ENCODE measurements at places on chromosomes 7 and 10.

DNA sequence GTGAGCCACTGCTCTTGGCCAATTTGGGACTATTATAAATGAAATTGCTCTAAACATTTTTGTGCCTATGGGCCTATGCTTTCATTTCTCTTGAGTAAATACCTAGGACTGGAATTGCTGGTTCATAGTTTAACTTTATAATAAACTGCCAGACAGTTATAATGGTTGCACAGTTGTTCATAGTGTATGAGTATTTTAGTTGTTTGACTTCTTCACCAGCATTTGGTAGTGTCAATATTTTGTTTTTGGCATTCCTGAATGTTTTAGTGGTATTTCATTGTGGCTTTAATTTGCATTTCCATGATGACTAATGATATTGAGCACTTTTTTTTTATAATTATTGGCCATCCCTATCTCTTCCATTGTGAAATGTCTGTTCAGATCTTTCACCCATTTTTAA is 29.5 kb downstream of the PLEKHA8 start:
- no peak for DNase-seq

DNA sequence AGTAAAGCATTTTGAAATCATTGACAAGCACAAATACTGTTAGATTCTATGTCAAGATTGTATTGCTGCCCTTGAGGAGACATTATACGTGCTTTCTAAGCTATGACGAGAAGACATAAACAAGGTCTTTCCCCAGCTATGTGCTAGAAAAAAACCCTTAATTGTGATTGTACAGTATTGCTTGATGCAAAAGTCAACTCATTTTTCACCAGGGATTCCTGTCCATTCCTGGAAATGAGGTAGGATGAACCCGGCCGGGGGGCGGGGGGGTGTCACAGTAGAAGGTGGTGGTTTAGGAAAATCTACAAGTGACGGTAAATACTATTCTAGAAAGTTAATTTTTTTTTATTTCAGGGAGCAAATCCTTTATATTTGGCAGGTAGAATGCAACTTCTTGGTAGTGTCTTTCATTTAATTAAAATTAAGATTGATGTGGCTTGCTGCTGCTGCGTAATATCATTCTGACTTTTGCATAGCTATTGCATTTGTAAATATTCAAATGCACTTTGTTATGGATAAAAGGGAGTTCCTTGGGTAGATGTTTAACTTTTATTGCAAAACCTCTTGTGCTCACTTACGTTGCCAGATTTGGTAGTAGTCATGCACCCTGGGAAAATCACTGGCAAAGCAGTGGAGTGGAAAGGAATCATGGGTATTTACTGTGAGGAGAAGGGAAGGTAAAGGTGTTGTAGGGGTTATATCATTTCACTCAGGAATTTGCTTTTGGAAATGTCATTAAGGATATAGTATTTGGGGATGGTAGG is 164.4 kb upstream of the PRPS1L1 start:
- DNase-seq: no peak

DNA sequence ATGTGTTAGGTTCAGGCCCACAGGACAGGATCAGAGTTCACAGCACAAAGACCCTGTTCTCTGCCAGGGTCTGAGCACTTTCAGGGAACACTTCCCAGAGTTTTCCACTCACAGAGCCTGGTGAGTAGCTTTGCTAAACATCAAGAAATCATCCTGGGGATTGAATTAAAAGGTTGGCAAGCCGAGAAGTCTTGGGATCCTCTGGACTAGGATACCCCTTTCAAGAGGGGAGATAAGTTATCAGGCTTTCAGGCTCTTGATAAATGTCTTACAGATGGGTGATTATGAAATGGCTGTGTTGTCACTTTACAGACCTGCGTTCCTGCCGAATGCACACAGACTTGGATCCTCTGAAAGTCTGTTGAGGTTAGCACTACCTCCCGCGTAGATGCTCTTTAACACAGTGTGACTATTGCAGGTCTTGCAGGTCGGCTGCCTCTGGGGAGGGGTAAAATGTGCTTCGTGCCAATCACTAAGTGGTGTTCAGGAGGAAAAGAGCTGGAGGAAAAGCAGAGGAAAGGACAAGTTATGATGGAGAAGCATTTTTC is 473.5 kb upstream of the AKR1E2 start:
- DNase-seq: no peak

- DNase-seq: no peak
Measured at GRCh38 chr7:66905689-66906088, 15.3 kb upstream of the TMEM248 start.

DNA sequence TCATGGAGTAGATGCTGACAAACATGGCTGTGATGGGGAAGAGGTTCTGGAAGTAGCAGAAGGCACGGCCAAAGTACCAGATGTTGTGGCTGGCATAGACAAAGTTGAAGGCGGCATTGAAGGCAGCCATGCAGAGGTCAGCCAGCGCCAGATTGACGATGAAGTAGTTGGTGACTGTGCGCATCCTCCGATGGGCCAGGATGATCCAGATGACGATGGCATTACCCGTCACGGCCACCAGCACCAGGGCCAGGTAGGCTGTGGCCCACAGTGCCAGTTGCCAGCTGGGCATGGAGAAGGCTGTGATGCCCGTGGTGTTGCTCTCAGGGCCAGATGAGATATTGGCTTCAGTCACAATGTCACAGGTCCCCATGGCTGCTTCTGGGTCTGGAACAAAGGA is 767 bp downstream of the TACR2 start:
- no peak for DNase-seq

GRCh38 chr7:78141522-78142281 is 343.1 kb downstream of the PHTF2 start:
- DNase-seq: peak; percentile 88

GRCh38 chr10:78383378-78384048 is 349.9 kb downstream of the RPS24 start:
- no peak for DNase-seq

GRCh38 chr7:45885264-45885882 is 2.9 kb upstream of the IGFBP1 start:
- DNase-seq: no peak

DNA sequence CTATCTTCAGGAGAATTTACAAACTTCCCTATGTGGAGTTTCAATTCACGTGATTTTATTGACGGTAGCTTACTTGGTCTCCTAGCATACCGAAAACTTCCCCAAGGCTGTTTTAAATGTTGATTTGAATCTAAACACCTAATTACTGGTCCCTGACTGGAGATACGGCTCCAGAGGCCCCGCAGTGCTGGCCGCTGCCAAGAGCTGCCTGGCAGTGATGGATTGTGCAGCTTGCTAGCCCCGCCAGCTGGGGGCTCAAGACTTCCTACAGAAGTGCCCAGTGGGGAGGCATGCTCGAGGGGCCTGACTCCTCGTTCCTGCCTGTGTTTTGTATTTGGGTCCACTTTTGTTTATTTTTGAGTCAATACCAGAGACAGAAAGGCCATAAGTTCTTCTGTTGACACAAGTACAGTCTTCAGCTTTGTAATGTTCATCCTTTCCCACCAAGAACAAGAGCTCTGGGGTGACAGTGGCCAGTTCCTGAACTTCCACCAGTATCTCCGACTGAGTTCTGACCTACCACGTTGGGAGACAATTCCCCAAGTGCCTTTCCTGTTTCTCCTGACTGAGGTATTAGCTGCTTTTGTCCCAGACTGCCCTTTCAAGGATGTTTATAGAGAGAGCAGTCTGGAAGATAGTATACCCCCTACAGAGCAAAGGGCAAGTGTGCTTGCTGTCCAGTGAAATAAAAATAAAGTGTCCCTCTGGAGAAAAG is 80.7 kb upstream of the CXCL12 start:
- DNase-seq: no peak

DNA sequence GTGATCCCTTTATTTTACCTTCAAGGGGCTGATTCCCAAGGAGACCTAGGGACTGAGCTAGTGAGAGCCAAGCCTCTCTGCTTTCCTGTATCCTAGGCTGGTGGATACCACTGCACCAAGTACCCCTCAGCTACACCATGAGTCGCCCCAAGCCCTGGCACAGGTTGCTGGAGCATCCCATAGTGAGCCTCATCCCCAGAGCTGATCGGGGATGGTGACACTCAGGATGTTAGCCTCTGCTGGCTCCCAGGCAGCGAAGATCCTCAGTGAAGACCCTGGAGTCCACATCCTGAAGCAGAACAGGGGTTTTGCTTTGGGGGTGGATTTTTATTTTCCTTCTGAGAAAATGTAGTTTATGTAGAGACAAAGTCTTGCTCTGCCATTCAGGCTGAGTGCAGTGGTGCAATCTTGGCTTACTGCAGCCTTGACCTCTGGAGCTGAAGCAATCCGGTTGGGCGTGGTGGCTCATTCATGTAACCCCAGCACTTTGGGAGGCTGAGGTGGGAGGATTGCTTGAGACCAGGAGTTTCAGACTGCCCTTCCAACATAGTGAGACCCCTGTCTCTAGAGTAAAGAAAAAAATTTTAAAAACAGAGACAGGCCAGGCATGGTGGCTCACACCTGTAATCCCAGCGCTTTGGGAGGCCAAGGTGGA is 12.5 kb upstream of the ZNF212 start:
- no peak for DNase-seq

DNA sequence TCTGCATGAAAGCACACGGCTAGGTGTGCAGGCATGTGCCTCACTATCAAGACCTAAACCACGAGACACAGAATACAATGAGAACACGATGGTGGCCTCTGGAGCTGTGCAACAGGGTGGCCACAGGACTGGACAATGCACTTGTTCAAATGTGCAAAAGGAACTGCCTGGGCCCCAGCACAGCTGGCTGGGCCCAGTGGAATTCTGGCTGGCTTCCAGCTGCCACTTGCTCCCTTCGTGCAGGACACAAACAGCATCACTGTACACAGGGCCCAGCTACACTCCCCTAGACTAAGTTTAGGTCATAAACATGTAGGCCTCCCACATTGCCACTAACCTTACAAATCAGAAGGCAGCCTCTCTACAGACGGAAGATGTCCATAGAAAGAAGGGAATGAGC is 23.4 kb downstream of the DOCK4 start:
- no peak for DNase-seq

- DNase-seq: no peak
Measured at GRCh38 chr10:96460316-96460715, 53.4 kb downstream of the TLL2 start.

DNA sequence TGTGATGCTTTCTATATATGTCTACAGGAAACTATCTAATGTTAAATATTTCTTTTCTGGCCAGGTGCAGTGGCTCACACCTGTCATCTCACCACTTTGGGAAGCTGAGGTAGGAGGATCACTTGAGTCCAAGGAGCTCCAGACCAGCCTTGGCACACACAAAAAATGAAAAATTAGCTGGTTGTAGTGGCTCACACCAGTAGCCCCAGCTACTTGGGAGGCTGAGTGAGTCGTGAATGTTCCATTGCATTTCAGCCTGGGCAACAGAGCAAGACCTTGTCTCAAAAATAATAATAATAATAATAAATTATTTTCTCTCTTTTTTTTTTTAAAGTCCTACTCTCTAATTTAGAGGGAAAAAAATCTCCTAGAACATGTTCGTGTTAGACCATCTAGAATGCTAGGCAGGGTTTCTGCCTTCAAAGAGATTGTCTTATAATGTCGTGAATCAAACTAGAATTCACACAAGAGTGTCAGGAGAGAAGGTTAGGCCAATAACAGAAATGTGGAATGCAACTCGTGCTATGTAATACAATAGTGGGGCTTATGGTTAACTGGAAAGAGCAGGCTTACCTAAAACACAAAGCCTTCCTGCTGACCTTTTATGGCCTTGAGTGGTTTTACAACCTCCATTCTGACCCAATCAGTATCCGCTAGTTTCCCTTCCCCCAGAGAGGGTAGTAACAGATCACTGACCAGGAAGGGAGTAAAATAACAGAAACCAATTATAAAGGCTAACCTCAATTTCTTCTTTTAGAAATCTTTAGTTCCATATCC is 46.3 kb downstream of the MYOF start:
- no peak for DNase-seq

GRCh38 chr10:105121743-105122142 is 480.7 kb downstream of the SORCS3 start:
- DNase-seq: no peak

- DNase-seq: no peak
Measured at GRCh38 chr7:94400022-94400421, 5.3 kb downstream of the COL1A2 start.

- no peak for DNase-seq
Measured at GRCh38 chr7:79157281-79157680, 296.2 kb downstream of the MAGI2 start.

- no peak for DNase-seq
Measured at GRCh38 chr7:16978358-16979244, 96.8 kb upstream of the AGR3 start.

GRCh38 chr10:992467-992866 is 4.2 kb downstream of the GTPBP4 start:
- no peak for DNase-seq

- no peak for DNase-seq
Measured at GRCh38 chr7:23594879-23595604, 2.1 kb upstream of the CCDC126 start.

- no peak for DNase-seq
Measured at GRCh38 chr7:104836976-104837375, 177.0 kb upstream of the KMT2E start.

GRCh38 chr7:50306494-50307367 is 2.2 kb downstream of the IKZF1 start:
- no peak for DNase-seq

DNA sequence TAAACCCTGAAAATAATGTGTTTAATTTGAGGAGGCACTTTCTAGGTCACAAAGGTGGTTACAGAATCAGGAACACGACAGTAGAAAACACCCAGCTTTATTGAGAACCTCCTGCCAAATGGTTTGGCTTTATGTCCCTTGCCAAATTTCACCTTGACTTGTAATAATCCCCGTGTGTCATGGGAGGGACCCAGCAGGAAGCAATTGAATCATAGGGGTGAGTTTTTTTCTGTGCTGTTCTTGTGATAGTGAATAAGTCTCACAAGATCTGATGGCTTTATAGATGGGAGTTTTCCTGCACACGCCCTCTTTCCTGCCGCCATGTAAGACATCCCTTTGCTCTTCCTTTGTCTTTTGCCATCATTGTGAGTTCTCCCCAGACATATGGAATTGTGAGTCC is 193.8 kb upstream of the KLF6 start:
- DNase-seq: no peak

DNA sequence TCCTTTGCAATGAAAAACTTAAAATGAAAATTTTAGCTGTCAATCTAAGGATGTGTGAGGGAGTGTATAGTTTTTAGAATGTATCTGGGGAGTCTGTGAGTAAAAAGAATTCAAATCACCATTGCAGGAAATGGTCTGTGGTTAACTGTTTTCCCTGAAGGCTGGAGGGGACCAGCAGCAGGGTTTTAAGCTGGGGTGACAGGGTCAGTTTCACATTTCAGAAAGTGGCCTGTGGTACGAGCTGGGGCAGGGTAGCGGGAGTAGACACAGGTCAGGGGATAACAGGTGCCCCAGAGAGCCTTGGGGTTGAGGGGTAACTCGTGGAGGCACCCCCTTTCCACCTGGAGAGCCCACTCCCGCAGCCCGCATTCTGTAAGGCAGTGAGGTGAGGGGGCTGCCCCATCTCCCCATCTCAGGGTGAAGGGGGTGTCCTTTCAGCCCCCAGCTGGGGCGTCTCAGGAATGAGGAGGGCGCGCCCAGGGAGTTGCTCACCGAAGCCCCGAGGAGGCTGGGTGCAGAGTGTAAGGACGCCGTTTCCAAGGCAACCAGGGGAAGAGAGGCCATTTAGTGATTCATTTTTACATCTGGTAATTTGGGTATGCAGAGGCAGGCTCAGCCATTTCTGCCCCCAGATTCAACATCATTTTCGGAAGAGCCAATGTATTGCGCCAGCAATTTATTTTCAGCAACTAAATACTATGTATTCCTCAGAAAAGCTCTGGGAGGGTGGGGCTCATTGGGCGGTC is 168.9 kb downstream of the SLIT1 start:
- DNase-seq: no peak

Data from NCI-H2171 (cell line).